ENCODE measurements at places on chromosomes 13 and 19.

- no peak for DNase-seq
These were observed 23.0 kb upstream of the CEACAM4 start for GRCh38 chr19:41649827-41650226.

GRCh38 chr19:17943274-17944221 is 10.7 kb downstream of the CCDC124 start:
- DNase-seq = no peak

DNA sequence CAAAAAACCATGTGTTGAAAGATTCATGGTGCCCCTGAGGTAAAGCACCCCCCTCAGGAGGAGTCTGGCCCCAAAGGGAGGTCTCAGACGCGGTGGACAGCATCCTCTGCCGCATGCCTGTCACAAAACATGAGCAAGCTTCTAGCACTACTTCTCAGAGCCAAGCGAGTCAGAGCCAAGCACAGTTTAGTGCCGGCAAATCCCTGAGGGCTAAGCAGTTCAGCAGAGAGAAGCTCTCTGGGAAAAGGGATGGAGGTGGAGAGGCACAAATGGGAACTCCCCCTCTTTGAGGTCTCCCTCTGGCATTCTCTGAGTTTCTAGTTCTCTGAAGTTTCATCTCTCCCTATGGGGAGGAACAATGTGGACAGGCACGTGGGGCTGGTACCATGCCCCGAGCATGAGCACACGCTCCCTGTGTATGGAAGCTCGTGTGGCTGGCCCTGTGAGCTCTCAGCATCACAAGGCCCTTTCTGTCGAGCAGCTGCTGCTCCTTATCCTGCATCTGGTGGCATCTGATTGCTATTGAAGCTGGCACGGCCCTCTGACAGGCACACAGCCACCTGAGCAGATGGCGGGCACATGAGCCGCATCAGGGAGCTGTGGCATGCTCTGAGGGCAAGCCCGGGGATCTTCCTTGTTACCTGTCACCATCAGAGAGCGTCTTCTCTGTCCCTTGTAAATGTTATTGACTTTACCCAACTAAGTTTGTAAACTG is 325.1 kb downstream of the SLC7A1 start:
- no peak for DNase-seq

DNA sequence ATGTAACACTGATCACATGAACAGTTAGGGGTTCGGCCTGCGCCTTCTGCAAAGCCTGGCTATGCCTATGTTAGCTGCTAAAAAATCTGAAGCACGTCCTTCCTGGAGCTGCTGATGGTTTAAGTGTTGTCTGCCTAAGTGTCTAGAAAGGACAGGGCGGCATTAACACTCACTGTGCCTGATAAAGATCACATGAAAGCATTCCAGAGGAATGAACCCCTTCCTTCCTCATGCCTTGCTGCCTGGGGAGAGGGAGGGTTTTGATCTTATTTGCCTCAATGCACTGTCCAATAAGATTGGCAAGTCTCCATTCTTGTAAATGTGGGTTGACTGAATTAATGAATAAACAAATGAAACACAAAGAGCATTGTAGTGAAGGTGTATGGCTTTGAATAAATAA is 5.2 kb downstream of the DOCK9 start:
- DNase-seq = no peak

DNA sequence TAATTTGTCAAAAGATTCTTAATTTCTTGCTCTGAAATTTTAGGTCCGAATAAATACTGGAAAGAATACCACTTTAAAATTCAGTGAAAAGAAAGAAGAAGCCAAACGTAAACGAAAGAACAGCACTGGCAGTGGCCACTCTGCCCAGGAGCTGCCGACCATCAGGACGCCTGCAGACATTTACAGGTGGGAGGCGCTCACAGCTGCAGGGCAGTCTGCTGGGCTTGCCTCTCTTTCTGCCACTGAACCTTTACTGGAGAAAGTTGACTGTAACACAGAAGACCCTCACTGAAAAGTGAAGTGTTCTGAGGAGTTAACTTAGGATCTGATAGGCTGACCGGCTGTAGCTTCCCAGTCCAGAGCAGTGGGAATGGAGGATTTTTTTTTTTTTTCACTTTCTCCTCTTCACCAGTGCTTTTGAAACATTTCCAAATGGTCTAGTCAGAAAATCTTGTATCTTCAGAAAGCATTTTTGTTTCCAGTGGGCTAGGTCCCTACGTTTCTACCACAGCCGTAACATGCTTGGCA is 69.1 kb downstream of the URI1 start:
- no peak for DNase-seq

DNA sequence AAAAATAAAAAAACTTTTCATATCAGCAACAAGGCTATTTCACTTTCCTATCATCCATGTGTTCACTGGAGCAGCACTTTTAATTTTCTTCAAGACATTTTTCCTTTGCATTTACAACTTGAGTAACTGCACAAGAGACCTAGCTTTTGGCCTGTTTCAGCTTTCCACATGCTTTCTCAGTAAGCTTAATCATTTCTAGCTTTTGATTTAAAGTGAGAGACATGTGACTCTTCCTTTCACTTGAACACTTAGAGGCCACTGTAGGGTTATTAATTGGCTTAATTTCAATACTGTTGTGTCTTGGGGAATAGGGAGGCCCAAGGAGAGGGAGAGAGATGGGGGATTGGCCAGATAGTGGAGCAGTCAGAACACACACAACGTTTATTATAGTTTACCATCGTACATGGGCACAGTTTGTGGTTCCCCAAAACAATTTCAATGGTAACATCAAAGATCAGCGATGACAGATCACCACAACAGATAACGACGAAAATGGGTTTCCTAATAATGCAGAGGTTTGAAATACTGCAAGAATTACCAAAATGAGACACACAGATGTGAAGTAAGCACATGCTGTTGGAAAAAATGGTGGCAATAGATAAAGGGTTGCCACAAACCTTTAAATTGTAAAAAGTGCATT is 117.6 kb downstream of the GGACT start:
- no peak for DNase-seq

- DNase-seq = no peak
These were observed 110.1 kb downstream of the KCTD15 start for GRCh38 chr19:33906578-33907335.

All from stimulated activated naive B cell treated with anti-CD40 and anti-IgM and Interleukin-4, amounts not matched to agents 10 μg/mL and 1 μg/mL and 100 μg/mL, for 72 hours (primary cell).